ENCODE measurements at places on chromosomes 2 and 18.

DNA sequence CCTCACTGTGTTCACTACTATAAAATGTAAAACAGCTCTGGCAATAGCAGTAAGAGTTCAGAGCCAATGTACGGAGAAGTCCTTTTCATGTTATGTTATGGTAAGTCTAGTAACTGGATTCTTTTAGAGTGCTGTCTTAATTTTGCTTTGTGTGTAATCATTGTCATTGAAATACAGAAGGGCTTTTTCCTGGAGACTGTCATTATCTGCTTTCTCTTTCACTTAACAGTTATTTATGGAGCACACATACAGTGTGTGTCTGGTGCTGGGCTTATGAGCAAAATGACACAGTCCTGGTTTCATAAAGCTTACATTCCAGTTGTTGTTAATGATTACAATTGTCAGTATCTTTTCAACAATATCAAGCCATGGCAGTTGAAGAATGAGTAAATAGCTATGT is 95.5 kb downstream of the CCDC102B start:
- no peak for DNase-seq

DNA sequence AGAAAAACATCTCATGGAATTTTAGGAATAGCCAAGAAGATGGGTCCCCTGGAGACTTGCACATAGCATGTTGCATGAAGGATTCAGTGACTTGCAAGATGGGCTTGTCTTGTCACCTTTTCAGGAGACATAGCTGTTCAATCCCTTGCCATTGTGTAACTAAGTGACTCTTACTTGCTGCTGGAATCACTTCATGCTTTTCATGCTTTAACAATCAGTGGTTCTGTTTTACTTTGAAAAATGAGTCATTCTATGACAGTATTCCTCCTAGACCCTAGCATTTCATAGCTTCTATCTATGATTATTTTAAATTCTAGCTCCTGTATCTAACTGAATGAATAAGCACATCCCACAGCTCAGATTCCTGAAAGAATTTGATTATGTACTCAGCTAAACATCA is 2.8 kb downstream of the KYNU start:
- no peak for DNase-seq

GRCh38 chr2:44964752-44965236 is 23.3 kb downstream of the SIX3 start:
- no peak for DNase-seq

- no peak for DNase-seq
Measured at GRCh38 chr2:112488201-112488600, 6.2 kb downstream of the TTL start.

- no peak for DNase-seq
Measured at GRCh38 chr18:62287781-62288664, 37.1 kb upstream of the TNFRSF11A start.

GRCh38 chr18:37958499-37958898 is 392.9 kb upstream of the CELF4 start:
- no peak for DNase-seq

DNA sequence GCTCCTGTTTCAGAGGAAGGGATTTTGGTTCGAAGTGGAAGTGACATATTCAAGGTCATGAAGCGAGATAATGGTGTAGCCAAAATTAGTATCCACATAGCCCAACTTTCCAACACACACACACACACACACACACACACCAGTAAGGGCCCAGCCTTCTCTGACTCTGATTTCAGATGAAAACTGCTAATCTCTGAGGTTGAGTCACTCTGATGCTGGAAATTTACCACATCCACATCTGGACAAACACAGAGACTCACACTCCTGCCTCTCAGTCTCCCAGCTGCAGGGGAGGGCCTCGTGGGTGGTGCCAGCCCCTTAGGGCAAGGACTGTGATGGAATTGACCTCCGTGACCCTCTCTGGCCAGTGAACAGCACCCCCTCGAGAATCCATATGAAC is 29.0 kb upstream of the SLC35F6 start:
- DNase-seq, result no peak

GRCh38 chr2:15737314-15738224 is 145.9 kb downstream of the DDX1 start:
- no peak for DNase-seq

- no peak for DNase-seq
Measured at GRCh38 chr2:147320146-147320545, 524.7 kb upstream of the ACVR2A start.

DNA sequence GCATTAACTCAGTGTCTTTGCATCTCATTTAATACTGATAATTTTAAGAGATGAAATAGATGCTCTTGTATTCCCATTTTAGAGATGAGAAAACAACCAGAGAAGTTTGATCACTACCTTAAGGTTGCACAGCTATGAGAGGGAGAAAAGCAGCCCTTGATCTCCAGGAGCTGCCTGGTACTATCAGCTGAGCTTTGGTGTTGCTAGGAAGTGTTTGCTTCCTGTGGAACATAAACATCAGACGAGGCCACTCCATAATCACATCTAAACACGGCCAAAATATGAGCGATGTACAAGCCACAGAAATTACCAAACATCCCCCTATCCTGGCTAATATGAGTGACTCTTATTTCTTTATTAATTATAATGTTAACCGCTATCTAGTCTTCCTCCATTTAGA is 620 bp upstream of the WDFY1 start:
- no peak for DNase-seq

GRCh38 chr2:19982268-19982667 is 7.6 kb downstream of the WDR35 start:
- no peak for DNase-seq

- DNase-seq, result no peak
Measured at GRCh38 chr18:61870151-61870550, 22.7 kb downstream of the RNF152 start.

- no peak for DNase-seq
Measured at GRCh38 chr2:42312106-42312505, 48.9 kb downstream of the COX7A2L start.

DNA sequence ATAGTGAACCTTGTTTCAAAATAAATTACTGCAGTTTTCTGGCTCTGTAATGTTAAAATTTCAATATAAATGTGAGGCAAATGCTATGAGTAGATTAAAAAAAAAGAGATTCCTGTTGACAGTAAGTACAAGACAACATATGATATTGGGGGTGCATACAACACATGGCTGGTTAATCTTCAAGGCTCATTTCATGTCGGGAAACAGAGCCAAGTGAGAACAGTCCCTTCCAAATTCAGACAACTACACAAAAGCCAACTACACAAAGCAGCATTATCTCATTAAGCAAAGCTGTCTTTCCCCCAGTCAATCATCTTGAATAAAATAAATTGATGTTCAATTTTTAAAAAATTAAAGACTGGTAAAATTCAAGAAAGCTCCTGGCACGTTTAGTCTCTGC is 549.2 kb downstream of the CCDC85A start:
- DNase-seq, result no peak

DNA sequence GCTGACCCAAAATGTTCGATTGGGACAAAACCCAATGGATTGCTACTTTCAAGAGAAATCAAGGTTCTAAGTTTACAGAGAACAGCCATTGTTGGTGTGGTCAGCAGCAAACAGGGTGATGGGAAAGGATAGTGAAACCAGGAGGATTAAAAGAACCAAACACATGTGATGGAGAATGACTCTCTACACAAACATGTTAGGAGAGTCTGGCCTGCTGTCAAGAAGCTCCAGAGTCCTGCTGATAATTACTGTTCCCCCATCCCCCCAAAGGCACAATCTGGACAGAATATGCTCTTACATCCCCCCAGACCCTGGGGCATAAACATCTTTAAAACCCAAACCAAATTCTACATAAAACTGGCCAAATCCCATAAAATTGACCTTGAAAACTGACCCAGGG is 32.0 kb upstream of the ACYP2 start:
- DNase-seq, result no peak

DNA sequence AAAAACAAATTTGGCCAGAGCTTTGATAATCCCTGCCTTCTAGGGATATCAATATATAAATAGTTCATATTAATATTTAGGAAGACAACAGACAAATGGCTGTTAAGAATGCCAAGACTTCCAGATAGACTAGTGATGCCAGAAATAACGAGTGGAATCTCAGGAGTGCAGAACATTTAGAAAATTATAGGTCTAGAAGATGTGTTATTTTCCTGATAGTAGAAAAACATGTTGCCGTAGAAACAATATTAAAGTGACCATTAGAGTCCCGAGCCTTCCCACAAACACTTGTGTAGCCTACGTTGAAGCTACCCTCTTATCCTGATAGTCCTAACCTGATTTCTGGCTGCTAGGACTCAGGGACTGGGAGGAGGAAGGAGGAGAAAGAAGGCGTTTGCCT is 54.3 kb upstream of the ITGA6 start:
- no peak for DNase-seq

DNA sequence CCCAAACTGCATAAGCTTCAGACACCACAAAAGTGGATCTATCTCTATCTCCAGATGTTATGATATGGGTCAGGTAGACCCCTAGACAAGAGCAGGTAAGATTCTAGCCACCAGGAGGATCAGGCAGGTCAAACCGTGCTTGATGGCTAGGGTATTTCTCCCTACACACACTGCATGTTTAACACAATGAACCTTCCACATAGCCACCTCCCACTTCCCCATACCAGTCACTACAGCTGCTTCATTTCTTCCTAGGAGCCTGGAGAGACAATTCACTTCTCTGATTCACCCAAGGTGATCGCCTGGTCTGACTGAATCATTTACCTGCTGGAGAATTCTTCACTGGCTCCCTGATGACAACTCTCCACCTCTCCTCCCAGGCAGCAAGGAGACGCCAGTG is 66.0 kb upstream of the MYCN start:
- no peak for DNase-seq

DNA sequence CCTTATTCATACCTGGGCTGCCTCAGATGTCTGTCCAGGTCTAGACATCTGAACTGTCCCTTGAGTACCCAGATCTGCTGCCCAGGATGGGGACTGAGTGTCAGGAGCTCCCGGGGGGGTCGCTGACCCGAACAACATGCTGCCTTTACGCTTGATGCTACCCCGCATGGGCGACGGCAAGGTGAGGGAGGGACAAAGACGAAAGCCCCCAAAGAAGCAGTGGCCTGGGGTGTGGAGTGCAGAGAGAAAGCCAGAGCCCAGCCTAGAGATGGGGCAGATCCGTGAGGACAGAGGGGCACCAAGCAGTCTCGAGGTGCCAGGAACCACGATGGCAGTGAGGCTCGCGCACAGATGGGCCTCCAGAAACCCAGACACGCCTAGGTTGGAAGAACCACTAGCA is 234.7 kb downstream of the ATAD2B start:
- no peak for DNase-seq

DNA sequence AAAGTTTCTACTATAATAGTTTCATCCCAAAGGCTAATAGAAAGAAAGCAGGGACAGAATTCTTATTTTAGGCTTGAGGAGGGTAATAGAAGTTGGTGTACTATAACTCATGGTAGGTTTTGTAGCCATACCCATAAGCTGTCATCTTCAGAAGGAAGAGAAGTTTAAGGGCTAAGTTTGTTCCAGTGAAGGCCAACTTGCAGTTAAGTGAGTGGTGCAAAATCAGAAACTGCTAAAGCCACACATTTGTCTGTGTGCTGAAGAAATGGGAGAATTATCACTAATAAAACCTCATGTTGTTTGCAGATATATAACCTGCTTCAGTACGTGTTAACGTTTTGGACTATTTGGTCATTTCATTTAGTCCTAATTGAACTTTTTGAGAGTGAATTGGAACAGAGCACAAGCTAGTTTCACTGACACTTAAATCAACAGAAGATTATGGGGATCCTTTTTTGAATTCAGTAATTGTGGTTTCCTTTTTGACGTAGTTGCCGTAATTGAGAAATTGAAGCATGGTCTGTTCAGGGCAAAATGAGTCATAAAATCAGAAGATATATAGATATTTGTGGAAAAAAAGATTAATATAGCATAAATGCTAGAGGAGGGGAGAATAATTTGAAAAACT is 69.1 kb downstream of the PHLPP1 start:
- DNase-seq, result no peak

DNA sequence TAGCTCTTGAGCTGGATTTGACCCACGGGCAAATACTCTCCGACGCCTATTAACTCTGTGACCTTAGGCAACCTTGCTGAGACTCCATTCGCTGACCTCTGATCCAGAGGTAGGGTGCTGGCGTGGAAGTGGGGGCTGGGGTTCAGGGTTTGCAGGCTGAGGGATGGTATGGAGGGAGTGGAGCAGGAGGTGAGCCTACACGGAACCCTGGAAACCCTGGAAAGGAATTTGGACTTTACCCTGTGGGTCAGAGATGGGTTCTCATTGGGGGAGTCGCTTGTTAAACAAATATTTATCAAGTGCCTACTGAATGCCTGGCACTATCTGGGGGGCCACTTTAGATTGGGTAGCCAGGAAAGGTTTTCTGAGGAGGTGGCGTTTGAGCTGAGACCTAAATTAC is 58.2 kb upstream of the FZD7 start:
- no peak for DNase-seq

- peak; percentile 32 for DNase-seq
Measured at GRCh38 chr2:73776381-73776780, 3.5 kb downstream of the DUSP11 start.

- DNase-seq, result peak; percentile 34
Measured at GRCh38 chr2:66575625-66576310, 140.8 kb downstream of the MEIS1 start.

GRCh38 chr18:13003466-13003896 is 12.3 kb downstream of the CEP192 start:
- peak; percentile 75 for DNase-seq

GRCh38 chr18:54023471-54023870 is 201.0 kb downstream of the MBD2 start:
- DNase-seq, result no peak

DNA sequence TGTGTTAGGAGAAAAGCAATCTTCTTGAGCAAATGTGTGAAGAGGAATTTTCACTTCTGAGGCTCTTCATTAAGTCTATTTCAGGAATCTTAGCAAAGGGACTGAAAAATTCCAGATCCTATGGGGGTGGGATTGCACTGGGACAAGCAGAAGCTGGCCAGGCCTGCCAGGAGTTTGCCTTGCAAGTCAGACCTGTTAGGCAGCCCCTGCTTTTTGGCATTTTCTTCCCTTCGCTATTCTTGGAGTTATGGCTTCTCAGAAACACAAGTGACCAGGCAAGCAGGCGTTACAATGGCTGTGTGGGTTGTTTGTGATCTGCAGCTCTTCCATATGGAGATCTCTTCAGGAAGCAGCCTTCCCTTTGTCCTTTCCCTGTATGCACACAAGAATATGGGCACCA is 8.0 kb upstream of the CCDC85A start:
- DNase-seq, result no peak

- no peak for DNase-seq
Measured at GRCh38 chr2:214376618-214377285, 34.1 kb upstream of the VWC2L start.

- no peak for DNase-seq
Measured at GRCh38 chr2:121072784-121073183, 212.2 kb downstream of the TFCP2L1 start.

DNA sequence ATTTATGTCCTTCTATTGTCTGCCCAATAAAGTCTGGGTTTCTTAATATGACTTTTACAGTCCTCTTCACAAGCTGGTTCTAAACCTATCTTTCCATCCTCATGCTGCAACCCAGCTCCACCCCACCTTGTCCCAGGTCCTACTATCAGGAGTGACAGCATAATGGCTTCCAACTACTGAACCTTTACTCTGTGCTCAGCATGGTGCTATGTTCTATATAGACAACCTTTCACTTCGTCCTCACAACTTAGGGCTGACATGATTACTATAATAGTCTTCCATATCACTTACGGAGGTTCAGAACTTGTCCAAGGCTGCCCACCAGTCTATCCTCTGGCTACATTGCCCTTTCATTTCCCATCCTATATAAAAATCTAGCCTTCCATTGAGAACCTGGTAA is 256.8 kb downstream of the ALK start:
- no peak for DNase-seq

Measured in testis (tissue), 5 donors.